Neural cell (in vitro differentiated cells): ENCODE measurements at places on chromosomes 2 and 18. TPM values are rescaled to one million over a fixed set of nuclear protein-coding genes. Genes with fewer than 3 reads are reported as not detected.

GALM gene
- polyA plus RNA-seq: not detected in 2 replicates

EPB41L3 gene
- 19.0 and 19.6 TPM in 2 replicates for polyA plus RNA-seq

HOXD13 gene
- polyA plus RNA-seq: not detected in 2 replicates

PMAIP1 gene
- polyA plus RNA-seq: 1.1 and 2.4 TPM in 2 replicates

MYO7B gene
- polyA plus RNA-seq: 0.16 TPM in 1 of 2 replicates, not detected in the other

TMEM127 gene
- 19.1 and 21.4 TPM in 2 replicates for polyA plus RNA-seq

COL5A2 gene
- 3.6 and 6.6 TPM in 2 replicates for polyA plus RNA-seq

GTF2A1L gene
- polyA plus RNA-seq: 0.51 TPM in 1 of 2 replicates, not detected in the other

APLF gene
- polyA plus RNA-seq: 0.40 and 0.45 TPM in 2 replicates

DSC3 gene
- polyA plus RNA-seq: 0.10 TPM in 1 of 2 replicates, not detected in the other

GATA6 gene
- polyA plus RNA-seq: not detected in 2 replicates

GPR35 gene
- 2.8 and 4.1 TPM in 2 replicates for polyA plus RNA-seq

HTR2B gene
- 0.64 TPM in 1 of 2 replicates, not detected in the other for polyA plus RNA-seq

GKN2 gene
- not detected in 2 replicates for polyA plus RNA-seq

UGT1A4 gene
- not detected in 2 replicates for polyA plus RNA-seq

DSC2 gene
- polyA plus RNA-seq: 14.5 and 16.3 TPM in 2 replicates

MAP3K19 gene
- not detected in 2 replicates for polyA plus RNA-seq

MTX2 gene
- 99.0 and 128 TPM in 2 replicates for polyA plus RNA-seq

KIF5C gene
- 515 and 527 TPM in 2 replicates for polyA plus RNA-seq

NDC80 gene
- polyA plus RNA-seq: 1.7 and 1.9 TPM in 2 replicates

WDR43 gene
- 19.6 and 24.4 TPM in 2 replicates for polyA plus RNA-seq

QPCT gene
- polyA plus RNA-seq: 2.3 TPM in 1 of 2 replicates, not detected in the other

REG1B gene
- polyA plus RNA-seq: not detected in 2 replicates

C2orf81 gene
- 1.7 and 3.3 TPM in 2 replicates for polyA plus RNA-seq

PROC gene
- polyA plus RNA-seq: 0.24 and 0.33 TPM in 2 replicates

NMUR1 gene
- not detected in 2 replicates for polyA plus RNA-seq

DSG1 gene
- not detected in 2 replicates for polyA plus RNA-seq

MPV17 gene
- 79.6 and 104 TPM in 2 replicates for polyA plus RNA-seq

KCTD1 gene
- 32.0 and 44.5 TPM in 2 replicates for polyA plus RNA-seq

CHRNG gene
- polyA plus RNA-seq: not detected in 2 replicates

ANKRD62 gene
- polyA plus RNA-seq: not detected in 2 replicates
